ENCODE measurements at places on chromosomes 7 and 10.

GRCh38 chr7:157373493-157373892, 36.7 kb downstream of the DNAJB6 start:
- no peak for DNase-seq

GRCh38 chr7:117171106-117171505, 151.8 kb downstream of the WNT2 start:
- DNase-seq = no peak

GRCh38 chr7:105838627-105839231, 37.7 kb downstream of the ATXN7L1 start:
- DNase-seq = no peak

- DNase-seq = no peak
Observed at GRCh38 chr7:112990624-112991023, 96.0 kb downstream of the GPR85 start.

GRCh38 chr7:107614425-107614824, 34.4 kb downstream of the BCAP29 start:
- no peak for DNase-seq

GRCh38 chr7:11141541-11141940, 167.9 kb downstream of the PHF14 start:
- no peak for DNase-seq
